Retinal pigment epithelial cell (primary cell): ENCODE measurements at places on chromosomes 7 and 10.
A peak's percentile ranks its signal among the peaks of the same experiment; 100 is the strongest.

DNA sequence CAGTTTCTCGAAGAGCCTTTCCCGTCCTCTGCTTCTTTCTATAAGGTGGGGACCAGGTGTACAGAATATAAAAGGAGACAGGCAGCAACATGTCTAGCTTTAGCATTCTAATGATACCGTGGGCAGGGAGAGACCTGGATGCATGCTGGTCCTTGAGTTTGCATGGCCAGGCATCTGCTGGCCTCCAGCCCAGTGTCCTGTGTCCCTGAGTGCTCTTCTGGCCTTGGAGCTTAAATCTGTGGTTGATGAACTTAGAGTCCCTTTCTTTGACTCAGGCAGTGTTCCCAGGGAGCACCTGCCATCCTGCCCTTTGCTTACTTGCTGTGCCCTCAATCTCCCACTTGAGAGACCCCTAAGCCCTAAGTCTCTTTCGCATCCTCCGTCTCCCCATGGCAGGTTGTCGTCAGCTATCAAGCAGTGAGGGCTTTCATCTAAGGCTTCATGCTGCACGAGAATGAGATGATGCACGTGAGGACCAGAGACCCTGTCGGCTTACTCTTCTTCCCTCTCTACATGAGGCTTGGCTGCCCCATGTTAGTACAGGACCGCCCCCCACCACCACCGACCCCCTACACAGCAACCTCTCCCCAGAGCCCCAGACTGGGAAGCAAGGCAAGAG is 313.4 kb upstream of the C7orf33 start:
- no peak for DNase-seq

DNA sequence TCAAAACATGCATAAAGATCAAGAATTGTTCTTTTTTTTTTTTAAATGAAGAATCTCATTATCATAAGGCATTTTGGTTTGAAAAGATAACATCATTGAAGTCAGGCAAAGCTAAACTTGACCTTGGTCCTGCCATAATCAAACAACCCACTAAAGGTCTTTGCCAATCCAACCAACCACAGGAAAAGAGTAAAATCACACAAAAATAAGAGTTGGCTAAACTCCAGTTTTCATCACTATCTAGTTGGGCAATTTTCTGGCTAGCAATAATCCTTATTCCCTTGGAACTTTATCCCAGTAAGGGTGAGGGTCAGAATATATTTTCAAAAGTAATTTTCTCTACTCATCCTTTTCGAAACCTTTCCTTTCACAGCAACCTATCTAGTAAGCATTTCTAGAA is 62.4 kb downstream of the HIBADH start:
- no peak for DNase-seq

DNA sequence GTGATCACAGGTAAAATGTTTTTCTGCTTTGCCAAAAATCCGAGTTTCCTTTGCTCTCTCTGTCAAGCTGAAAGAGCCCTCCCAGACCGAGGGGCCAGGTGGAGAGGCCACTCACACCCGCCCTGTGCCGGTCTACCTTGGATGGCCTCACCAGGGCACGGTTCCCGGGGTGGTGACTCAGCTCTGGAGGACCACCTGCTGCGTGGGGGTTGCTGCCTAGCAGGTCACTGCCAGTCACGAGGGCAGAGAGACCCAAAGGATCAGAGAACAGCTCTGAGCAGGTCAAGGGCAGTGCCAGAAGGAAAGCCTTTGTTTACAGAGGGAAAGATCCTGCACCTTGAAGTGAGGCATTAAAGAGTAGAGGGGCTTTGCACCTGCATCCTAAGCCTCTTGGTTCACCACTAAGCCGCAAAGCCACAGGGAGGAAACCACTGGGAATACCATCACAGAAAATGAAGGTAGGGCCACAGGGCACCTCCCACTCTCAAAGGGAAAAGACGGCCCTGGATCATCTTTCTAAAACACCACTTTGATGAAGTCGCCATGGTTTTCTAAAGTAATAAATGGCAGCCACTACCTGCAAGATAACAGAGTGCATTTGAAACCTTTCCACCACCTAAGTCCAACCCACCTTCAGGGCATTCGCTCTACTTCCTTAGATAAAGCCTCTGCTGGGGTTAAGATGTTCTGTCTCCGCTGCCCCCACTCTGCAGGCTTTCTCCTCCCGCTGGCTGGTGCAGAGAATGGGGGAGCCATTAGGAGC is 160.3 kb upstream of the KLF14 start:
- DNase-seq: peak; percentile 77

DNA sequence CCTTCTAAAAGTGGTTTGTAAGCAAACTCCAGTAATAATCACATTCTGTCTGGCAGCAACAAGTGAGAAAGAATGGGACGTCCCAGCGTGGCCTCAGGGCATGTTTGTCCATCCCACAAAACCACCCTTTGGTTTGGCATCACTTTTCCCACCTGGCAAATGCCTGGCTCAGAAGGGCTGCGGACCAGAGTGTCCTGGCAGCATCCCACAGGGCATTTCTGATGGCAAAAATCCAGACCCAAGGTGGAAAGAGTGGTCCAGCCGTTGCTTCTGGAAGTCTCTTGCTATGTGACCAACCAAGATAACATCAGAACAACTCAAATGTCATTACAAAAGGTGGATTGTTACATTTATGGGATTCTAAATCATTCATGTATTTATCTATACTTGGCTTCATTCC is 174.4 kb downstream of the CREB5 start:
- peak; percentile 4 for DNase-seq

DNA sequence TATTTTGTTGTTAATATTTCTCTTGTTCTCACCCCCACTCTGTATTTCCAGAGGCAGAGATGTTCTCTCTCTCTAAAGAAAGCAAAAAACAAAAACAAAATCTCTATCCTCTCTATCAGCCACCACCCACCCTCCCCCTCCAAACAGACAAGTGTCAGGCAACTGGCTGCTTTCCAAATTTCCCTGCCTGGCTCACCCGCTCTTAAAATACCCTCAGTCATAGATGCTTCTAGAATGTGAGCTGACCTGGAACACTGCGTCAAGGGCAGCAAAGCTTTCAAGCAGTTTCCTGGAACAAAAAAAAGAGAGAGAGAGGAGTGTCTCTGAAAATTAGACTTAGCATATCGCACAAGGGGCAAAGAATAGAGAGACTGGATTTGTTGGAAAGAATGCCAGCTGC is 341.0 kb upstream of the ZMIZ1 start:
- DNase-seq: no peak
